ENCODE measurements at places on chromosomes 6 and 20.

DNA sequence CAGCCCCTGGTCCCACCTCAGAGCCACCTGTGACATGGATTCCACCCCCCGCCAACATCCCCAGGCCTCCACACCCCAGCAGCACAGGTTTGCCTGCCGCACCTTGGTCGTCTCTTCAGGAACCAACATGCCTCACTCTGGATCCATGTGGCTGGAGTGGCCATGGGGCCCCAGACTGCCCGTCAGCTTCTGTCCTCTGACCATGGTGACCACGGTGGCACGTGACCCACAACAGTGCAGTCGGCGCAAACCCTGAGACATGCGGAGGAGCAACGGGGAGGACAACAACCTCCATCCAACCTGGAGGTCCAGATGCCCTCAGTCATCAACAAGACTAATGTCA, 85.6 kb downstream of the ANKRD60 start:
- DNase-seq, result no peak

DNA sequence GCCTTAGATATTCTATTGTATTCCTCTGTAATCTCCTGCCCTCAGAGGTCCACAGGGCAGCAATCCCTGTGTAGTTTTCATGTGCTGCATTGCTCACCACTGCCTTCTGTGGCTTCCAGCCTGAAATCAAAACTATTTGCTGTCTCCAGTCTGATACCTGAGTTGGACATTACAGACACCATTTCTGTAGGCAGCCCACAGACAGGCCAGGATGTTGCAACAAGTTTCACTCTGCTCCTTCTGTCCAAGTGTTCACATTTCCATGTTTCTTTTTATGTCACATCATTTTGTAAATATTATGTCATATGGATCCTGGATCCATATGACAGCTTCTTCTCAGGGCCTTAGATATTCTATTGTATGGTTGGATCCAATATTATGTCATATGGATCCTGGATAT, 21.7 kb downstream of the ECI2 start:
- no peak for DNase-seq

GRCh38 chr20:51869002-51869401, 66.7 kb upstream of the SALL4 start:
- no peak for DNase-seq

GRCh38 chr20:1918491-1919165, 23.4 kb downstream of the SIRPA start:
- DNase-seq, result no peak

DNA sequence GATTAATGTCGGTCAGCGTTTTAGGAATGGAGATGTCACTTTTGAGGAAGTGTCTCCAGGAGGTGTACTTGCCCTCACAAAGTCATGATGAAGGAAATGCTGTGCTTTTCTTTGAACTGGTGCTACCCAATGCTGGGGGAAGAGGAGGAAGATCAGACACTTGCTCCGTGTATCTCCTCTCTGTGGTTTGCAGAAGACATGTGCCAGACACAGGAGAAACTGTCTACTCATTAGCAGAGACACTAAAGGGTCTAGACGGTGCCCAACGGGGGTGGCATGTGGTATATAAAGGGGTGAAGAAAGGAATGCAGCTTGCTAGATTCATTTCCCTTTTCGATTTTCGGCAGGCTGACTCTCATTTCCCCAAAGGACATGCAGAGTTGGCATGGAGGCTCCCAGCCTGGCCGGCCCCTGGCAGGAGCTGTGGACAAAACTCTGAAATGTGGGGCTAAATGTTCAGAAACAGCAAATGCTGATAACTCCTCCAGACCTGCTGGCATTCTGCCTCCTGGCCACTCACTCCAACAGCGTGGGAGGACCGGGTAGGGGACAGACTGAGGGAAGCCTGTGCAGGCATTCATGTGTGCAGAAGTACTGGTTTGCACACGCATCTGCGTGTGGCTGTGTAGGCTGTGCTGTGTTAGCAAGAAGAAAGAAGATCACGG, 59.6 kb upstream of the QKI start:
- DNase-seq, result no peak

DNA sequence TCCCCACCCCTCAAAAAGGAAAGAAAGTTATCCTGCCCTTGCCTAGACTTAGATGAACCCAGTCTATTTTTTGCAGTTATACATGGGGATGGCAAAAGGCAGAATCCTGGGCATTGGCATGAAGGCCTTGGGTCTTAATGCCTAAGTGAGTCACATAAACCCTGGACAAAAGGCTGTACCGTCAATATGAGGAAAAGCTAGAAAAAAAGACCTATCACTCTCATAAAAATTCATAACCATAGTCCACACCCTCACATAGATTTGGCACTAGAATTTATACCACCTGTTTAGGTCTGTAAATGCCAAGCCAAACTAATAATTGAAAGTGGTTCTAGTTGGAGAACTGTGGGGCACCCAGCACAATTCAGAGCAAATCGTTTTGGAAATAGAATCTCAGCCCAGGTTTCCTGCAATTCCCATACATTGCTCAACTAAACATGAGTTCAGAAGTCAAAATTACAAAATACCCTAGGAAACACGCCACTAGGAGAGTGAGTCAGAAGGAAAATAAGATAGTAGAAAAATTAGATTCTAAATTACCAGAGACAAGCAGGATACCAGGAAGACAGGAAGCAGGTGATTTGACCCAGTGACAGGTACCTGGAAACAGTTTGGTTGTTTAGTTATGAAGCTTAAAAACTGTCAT, 70.4 kb upstream of the FUCA2 start:
- DNase-seq, result no peak

- peak; percentile 89 for DNase-seq
Measured at GRCh38 chr20:47686545-47686944, 98.7 kb downstream of the SULF2 start.

DNA sequence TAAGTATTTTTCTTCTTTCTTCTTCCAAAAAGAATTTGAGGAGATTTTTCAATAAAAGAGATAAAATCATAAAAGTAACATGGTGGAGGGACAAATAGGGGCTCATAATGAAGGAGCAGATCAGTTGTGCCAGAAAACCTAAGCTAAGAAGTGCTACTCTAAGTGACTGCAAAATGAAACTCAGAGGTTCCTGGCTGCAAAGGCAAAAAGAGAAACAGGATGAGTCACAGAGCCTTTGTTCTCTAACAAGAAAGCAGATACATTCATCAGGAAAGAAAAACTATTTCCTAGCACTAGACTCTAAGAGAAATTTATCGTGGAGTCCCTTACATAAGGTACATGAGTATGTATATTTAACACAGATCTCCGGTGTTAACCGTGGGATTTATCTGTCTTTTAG, 49.8 kb downstream of the TSHZ2 start:
- no peak for DNase-seq

DNA sequence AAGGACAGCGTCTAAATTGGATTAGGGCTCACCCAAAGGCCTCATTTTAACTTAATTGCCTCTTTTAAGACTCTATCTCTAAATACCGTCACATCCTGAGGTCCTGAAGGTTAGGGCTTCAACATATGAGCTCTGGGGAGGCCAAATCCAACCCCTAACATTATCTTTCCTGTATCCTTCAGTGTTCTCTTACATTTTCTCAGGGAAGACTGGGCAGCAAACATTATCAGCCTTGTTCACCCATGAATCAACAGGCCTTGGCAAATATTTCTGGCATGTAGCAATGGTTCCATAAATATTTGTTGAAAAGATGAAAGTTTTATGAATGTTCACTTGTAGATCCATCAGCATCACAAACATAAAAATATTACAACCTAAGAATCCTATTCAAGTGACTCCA, 24.6 kb upstream of the FOXF2 start:
- DNase-seq, result no peak

DNA sequence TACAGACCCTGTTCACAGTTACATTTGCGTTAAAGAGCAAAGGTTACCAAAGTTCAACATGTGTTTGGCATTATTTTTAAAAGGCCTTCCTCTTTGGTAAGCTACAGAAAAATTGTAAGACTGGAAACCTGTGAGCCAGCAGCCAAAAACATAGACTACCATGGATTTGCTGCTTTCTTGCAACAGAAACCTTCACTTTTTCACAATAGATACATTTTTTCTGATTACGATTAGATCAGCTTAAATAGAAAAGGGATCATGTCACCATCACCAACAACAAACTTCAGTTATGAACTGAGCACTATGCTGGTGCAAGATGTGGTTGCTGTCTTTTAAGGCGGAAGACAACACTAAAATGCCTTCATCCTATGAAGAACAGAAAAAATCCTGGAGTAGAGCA, 112.3 kb upstream of the MARCKS start:
- DNase-seq, result no peak

GRCh38 chr20:1323256-1323655, 5.7 kb downstream of the SDCBP2 start:
- no peak for DNase-seq

DNA sequence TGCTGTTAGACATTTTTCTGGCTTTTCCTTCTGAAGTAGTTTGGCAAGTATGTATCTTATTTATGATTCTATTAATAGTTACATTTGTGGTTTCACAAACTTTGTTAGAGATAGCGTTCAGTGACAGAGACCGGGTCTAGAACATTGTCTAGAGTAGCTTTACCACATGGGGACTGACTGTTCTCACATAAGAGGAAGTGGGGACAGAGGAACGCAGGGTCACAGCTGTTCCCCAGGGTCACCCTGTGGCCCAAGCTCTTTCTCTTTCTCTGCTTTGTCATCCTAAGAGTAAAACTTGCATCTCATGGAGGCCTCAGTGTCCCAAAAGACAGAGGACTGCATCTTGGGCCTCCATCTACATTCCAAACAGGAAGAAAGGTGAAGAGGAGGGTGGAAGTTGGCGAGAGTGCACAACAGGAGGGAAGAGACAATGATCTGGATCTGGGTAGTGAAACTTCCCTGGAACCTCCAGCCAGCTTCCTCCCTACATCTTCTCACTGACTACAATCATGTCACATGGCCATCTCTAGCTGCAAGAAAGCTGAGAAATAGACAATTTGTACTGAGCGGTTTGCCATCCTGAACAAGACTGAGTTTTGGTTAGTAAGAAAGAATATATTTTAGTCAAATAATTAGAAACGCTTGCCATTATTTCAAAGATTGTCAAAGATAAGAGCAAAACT, 645.8 kb upstream of the ARID1B start:
- DNase-seq, result no peak

DNA sequence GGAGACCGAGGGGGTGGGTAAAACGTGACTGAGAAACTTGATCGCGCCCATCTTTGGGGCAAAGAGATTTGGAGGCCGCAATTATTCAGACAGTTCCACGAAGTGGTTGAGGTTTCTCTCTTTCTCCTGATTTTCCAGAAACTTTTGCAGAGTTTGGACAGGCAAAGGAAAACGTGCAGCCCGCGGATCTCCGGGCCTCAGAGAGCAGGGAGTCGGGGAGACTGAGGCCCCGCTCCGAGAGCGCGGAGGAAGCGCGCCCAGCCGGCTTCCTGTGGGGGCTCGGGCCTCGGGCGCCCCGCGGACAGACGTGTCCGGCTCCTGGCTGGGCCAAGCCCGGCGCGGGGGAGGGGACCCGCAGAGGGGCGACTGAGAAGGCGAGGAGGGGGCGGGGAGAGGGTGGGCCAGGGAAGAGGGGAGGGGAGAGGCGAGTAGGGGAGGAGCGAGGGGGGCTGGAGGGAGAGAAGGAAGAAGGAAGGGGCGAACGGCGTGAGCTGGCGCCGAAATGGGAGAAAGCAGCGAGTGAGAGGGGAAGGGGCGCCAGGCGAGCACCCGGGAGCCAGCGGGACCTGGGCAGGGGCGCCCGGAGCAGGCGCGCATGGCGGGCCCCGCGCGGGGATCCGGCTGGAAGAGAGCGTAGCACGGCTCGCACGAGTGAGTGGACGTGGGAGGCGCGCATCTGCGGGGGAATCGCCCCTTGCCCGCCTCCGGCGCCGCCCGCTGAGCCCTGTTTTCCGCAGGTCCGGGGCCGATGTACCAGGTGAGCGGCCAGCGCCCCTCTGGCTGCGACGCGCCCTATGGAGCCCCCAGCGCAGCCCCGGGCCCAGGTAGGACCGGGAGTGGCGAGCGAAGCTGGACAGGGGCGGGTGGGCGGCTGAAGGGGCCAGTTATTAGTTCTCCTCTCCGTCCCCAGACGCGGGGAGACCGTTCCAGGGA, at the start of gene MDFI:
TSS of gene MDFI (plus strand) at position 467 of the 933 bp plus-strand sequence. CDS start at position 749, 282 bp downstream.
- no peak for DNase-seq
